CD4-positive, alpha-beta T cell treated with Interleukin-17A for 1 hour (primary cell): ENCODE measurements at places on chromosomes 4 and X.

GRCh38 chr4:7842384-7843279 is 97.0 kb downstream of the AFAP1 start:
- no peak for DNase-seq

- peak; percentile 0 for DNase-seq
Measured at GRCh38 chrX:24646745-24647182, 383 bp downstream of the PCYT1B start.

- peak; percentile 37 for DNase-seq
Measured at GRCh38 chrX:16826207-16826606, 39.9 kb downstream of the TXLNG start.

GRCh38 chr4:118225511-118225910 is 127.3 kb downstream of the PRSS12 start:
- no peak for DNase-seq

- no peak for DNase-seq
Measured at GRCh38 chr4:183035726-183036415, 63.2 kb upstream of the WWC2 start.

DNA sequence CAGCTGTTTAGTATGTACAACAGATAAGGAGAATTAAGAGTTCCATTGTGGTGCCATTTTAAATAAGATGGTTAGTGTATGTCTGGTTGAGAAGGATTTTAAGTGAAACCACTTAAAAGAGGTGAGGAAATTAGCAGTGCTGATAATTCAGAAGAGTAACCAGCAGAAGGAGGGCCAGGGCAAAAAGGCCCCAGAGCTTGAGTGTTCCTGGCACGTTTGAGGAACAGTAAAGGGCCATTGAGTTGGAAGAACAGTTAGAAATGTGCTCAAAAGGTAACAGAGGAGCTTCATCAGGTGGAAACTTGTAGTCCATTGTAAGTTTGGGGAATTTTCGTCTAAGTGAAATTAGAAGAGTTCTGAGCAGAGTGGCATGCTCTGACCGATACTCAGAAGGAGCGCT is 606.2 kb upstream of the ZFP42 start:
- no peak for DNase-seq

DNA sequence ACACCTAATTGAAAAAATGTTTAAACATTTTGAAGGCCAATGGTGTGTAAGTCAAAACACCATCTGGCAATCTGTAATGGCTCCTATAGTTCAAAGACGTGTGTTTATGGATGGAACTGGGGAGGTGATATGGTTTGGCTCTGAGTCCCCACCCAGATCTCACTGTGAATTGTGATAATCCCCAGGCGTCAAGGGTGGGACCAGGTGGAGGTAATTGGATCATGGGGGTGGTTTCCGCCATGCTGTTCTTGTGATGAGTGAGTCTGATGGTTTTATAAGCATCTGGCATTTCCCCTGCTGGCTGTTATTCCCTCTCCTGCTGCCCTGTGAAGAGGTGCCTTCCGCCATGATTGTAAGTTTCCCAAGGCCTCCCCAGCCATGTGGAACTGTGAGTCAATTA is 52.2 kb downstream of the ADRA2C start:
- no peak for DNase-seq

DNA sequence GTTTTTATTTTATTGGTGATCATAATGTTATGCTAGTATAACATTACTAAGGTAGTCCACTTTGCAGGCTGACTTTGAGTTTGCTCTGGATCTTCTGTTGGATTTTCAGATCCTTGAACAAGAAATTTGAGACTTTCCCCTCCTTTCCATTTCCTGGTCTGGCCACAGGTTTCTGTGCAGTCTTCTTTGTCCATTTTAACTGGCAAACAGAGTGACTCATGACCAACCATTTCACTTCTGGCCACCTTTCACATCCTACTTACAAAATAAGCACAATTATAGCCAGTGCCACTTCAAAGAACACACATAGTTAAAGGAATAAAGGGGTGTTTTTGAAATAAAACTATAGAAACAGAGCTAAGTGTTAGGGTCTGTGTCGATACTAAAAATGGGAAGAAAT is 8.4 kb downstream of the ANK2 start:
- no peak for DNase-seq

- peak; percentile 83 for DNase-seq
Measured at GRCh38 chrX:153333821-153334653, at the start of gene ZNF275. TSS of gene ZNF275 (plus strand) at chrX:153334153. CDS start at chrX:153336680, 2,527 bp downstream.

DNA sequence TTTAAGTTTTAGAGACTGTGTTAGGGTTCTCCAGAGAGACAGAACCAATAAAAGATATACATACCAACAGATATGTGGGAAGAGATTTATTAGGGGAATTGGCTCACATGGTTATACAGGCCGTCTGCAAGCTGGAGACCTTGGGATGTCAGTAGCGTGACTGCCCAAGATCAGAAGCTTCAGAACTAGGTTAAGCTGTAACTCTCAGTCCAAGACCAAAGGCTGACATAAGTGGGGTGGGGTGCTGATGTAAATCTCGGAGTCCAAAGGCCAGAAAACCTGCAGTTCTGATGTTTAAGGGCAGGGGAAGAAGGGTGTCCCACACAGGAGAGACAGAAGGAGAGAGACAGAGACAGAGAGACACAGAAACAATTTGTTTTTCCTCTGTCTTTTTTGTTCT is 10.5 kb downstream of the CLDN34 start:
- DNase-seq, result no peak

DNA sequence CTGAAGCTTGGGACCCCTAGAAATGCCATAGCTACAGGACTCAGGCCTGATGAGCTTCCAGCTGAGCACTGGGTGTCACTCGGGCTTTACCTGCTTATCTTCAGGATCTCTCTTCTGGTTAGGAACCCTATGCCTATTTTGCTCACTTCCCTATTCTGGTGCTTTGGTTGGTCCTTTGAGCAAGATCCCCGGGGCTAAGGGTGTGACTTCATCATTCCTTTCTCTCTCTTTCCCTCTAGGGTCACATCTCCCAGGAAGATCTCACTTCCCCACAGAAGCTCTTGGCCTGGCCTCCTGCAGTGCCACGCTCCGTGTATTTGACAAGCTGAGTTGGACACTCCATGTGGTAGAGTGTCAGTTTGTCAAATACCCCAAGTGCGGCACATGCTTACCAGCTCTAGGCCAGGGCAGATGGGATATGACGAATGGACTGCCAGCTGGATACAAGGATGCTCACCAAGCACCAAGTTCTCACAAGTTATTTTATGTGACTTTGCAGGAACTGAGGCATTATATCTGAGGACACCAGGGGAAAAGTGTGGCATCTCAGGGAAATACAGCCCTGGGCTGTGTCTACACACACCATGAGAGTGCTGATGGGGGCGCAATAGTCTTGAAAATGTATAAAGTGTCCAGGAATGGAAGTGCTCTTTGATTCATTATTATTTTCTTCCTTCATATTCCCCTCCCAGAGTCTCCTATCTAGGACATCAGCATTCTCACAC is 21.1 kb downstream of the VSIG4 start:
- no peak for DNase-seq

- DNase-seq, result no peak
Measured at GRCh38 chr4:43837171-43837570, 611.4 kb downstream of the KCTD8 start.

GRCh38 chr4:187767687-187768086 is 227.9 kb upstream of the ZFP42 start:
- DNase-seq, result no peak

- DNase-seq, result no peak
Measured at GRCh38 chrX:137926090-137926489, 360.2 kb downstream of the ZIC3 start.

DNA sequence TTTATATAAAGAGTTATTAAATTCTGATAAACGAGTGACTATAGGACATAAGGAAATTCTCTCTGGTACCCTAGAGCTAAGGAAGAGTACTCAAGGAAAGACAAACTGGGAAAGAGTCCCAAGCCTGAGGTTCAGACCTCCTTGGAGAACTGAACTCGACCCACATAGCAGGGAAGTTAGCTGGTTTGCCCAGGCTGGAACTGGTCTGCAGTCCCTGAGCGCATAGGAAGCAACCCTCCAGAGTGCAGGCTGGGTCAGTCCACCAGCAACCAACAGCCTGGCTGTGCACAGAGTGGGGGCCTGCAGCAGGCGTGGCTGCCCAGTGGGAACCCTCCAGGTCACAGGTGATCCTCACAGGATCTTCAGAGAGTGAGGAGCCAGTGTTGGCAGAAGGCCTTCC is 114.1 kb downstream of the SOWAHB start:
- no peak for DNase-seq

DNA sequence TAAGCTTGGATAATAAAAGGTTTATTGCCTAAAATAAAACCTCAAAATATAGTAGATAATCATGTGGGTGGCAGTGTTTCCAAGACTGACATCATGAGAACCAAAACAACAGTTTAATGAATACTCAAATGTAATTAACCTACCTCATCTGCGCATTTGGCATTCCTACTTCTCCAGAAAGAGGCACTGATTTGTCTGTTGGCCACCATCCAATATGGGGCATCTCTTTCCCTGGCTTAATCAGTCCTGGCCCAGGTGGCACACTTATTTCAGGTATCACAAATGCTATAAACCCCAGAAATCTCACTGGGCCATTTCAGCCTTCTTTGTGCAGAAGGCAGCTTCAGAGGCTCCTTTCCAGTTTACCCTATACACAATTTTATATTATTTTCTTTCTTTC is 192.2 kb downstream of the COMMD8 start:
- no peak for DNase-seq

- no peak for DNase-seq
Measured at GRCh38 chr4:3376266-3376665, 65.5 kb upstream of the HGFAC start.

DNA sequence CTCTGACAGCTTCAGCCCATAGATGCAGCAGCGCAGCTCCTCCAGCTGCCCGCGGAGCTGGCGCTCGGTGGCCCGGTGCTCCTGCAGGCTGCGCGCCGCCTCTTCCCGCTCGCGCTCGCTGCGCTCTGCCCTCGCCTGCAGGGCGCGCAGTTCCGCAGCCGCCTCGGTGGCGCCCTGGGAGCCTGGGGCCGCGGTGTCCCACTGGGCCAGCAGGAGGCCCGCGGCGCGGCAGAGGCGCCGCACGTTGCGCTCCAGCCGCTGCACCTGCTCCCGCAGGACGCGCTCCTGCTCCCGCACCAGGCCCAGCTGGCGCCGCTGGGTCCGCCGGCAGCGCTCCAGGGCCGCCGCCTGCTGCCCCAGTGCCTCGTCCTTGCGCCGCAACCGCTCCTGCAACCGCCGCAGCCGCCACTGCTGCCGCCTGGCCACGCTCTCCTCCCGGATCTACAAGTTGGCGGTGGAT is 10.1 kb downstream of the C4orf50 start:
- DNase-seq, result no peak

DNA sequence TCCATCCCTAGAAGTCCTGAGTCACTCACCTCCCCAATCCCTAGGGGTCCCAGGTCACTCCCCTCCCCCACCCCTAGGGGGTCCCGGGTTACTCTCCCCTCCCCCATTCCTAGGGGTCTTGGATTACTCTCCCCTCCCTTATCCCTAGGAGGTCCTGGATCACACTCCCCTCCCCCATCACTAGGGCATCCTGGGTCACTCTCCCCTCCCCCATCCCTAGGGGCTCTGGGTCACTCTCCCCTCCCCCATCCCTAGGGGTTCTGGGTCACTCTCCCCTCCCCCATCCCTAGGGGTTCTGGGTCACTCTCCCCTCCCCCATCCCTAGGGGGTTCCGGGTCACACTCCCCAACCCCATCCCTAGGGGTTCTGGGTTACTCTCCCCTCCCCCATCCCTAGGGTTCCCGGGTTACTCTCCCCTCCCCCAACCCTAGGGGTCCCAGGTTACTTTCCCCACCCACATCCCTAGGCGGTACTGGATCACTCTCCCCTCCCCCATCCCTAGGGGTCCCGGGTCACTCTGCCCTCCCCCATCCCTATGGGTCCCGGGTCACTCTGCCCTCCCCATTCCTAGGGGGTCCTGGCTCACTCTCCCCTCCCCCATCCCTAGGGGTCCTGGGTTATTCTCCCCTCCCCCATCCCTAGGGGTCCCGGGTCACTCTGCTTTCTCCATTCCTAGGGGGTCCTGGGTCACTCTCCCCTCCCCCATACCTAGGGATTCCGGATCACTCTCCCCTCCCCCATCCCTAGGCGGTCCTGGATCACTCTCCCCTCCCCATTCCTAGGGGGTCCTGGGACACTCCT is 2.1 kb downstream of the ASMTL start:
- DNase-seq, result no peak

DNA sequence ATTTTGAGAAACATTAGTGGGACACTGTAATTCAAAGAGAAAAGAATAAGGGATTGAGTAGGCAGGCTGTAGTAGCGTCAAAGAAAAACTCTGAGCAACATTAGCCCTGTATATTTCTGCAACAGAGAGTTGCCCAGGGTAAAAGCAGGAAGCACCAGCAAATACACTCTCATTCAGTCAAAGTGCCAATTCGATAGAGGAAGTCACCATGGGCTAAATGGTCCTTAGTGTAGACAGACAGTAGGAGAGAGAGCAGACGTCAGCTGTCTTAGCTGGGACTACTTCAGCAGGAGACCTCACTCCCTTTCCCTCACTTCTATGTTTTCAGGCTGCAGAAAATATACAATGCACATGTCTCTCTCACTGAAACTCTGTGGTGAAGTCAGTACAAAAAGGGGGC is 2073.8 kb upstream of the TENM3 start:
- DNase-seq, result no peak

DNA sequence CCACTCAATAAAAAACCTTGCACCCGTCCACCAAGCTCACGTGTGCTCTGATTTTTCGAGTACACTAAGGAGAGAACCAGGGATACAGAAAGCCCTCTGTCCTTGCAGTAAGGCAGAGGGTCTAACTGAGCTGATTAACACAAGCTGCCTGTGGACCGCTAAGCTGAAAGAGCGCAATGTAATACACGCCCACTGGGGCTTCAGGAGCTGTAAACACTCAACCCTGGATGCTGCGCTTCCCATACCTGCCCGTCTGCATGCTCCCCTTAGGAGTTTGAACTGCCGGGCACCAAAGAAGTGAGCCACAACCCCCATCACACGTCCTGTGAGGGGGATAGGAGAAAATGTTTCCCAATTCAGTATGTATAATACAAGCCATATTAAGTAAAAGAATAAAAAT is 664.8 kb downstream of the PCDH18 start:
- no peak for DNase-seq

GRCh38 chrX:47216393-47216925 is 2.0 kb upstream of the CDK16 start:
- no peak for DNase-seq

DNA sequence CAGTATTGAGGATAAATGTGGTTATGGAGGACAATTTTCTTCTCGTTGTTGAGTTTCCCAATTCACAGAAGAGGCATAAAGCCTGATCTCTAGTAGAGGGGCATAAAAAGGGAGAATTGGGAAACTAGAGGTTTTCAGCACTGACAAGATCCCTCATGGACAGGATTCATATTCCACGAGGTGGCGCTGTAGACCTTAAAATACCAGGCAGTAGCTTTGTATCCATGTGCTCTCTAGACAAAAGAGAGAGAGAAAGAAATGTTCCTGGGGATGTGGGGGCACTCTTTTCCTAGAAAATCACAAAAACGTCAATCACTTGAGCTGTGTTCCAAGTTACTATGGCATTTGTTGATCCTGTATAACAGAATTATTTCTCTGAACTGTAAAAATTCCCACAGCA is 128.3 kb downstream of the MAGEE1 start:
- DNase-seq, result peak; percentile 24
